Fibroblast of villous mesenchyme (primary cell): ENCODE measurements at places on chromosomes 16 and 17. TPM values are rescaled to one million over a fixed set of nuclear protein-coding genes. Genes with fewer than 3 reads are reported as not detected.

DNA sequence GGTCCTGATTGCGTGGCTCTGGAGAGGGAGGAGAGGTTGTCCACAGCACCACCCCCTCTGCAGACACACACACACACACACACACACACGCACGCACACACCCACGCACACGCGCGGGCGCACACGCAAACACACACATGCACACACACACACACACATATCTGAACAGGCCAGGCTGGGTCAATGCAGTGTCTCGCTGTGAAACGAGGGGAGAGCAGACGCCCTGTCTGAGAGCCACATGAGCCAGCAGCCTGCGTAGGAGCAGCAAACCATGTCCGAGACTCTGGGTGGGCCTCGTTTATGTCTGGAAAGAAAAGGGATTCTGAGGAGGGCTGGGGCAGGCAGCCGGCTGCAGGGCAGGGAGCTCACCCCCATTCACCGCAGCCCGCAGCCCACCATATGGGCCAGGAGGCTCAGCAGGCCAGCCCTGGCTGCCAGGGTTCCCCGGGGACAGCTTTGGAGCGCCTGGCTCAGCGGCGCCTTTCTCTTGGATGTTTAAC, 93.3 kb upstream of the TNRC6C start:
- DNase-seq: no peak

CHST5 gene
- under 0.01 TPM in 1 of 2 replicates, not detected in the other for total RNA-seq

GRCh38 chr16:87165885-87166284, 151.3 kb downstream of the C16orf95 start:
- DNase-seq: no peak

MYH3 gene
- total RNA-seq: 0.43 and 0.97 TPM in 2 replicates

GRCh38 chr17:80455336-80455710, 21.1 kb downstream of the NPTX1 start:
- peak; percentile 66 for DNase-seq

- no peak for DNase-seq
Observed at GRCh38 chr17:15967706-15968399, 22.9 kb downstream of the ADORA2B start.

TEX14 gene
- under 0.01 and 0.43 TPM in 2 replicates for total RNA-seq

GRCh38 chr17:42387661-42388380, 421 bp downstream of the STAT3 start:
- no peak for DNase-seq

- no peak for DNase-seq
Observed at GRCh38 chr17:81029859-81030258, 5.1 kb upstream of the BAIAP2 start.
